Suprapubic skin (tissue), 4 donors: ENCODE measurements at places on chromosomes 13 and 19. TPM values are rescaled to one million over a fixed set of nuclear protein-coding genes. Genes with fewer than 3 reads are reported as not detected.

DNA sequence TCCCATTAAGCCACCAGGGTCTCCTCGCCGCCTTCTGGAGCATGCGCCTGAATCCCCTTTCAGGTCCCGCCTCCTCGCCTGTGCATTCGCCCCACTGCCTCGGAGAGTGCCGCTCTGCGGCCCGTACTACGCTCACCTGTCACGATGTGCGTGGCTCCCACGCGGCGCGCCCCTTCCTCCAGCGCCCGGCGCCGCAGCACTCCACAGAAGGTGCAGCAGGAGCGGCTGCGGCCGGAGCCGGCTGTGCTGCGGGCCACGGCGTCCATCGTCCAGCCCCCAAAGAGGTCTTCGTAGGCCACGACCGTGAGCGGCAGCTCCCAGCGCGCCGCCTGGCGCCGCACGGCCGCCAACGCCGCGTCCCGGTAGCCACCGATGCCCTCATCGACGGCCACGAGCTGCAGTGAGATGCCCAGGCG, 4.3 kb downstream of the CTU1 start:
- H3K4me3 ChIP-seq = no peak overlapping the region
- no peak overlapping the region for H3K27ac ChIP-seq
- peaks cover 40% of the 10 kb centered on the region for H3K36me3 ChIP-seq
- peaks cover 30% of the 10 kb centered on the region for H3K4me1 ChIP-seq
- DNase-seq = no peak

GRCh38 chr13:32212421-32212820, 102.7 kb downstream of the ZAR1L start:
- DNase-seq = no peak
- no peaks in the 10 kb centered on the region for H3K4me1 ChIP-seq
- peaks cover 41% of the 10 kb centered on the region for H3K36me3 ChIP-seq
- no peak overlapping the region for H3K27ac ChIP-seq

DNA sequence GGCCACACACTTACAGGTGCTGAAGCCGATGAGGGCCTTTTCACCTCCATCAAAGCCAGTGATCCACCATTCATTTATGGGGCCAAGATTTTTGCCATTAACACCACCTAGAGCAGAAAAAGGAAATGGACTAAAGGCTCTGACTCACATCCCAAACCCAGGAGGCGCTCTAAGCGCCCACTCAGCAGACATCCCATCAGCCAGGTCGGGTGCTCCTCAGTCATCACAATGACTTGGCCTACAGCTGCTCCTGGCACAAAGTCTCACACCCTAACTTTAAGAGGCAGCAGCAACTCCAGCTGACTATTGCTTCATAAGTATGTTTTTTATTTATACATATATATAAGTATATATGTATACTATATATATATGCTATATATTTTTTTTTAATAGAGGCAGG, 36.1 kb upstream of the EIF3G start:
- DNase-seq = no peak
- peaks cover 95% of the 10 kb centered on the region for H3K36me3 ChIP-seq
- H3K27me3 ChIP-seq = no peaks in the 10 kb centered on the region
- H3K4me1 ChIP-seq = no peaks in the 10 kb centered on the region

DNA sequence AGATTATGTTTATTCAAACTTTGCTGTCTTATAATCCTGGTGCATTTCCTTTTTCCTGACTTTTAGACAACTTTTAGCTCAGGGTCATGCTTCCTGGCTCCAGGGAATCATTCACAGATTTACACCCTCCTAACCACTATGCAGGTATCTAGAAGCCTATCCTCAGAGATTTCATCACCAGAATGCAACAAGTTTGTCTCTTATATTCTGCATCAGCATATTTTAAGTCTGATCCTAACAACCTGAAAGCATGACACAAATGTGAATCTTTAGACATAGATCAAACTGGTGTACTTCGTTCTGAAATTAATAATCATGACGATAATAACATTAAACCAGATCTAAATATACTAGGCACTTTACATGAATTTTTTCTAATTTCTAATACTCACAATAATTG, 100.0 kb downstream of the TRPC4 start:
- no peaks in the 10 kb centered on the region for H3K4me1 ChIP-seq
- H3K36me3 ChIP-seq = no peaks in the 10 kb centered on the region
- no peak overlapping the region for H3K27ac ChIP-seq

- no peak for DNase-seq
- H3K4me3 ChIP-seq = no peak overlapping the region
- no peaks in the 10 kb centered on the region for H3K27me3 ChIP-seq
- H3K27ac ChIP-seq = no peak overlapping the region
Measured at GRCh38 chr13:87089391-87089790, 581.8 kb upstream of the SLITRK5 start.

DNA sequence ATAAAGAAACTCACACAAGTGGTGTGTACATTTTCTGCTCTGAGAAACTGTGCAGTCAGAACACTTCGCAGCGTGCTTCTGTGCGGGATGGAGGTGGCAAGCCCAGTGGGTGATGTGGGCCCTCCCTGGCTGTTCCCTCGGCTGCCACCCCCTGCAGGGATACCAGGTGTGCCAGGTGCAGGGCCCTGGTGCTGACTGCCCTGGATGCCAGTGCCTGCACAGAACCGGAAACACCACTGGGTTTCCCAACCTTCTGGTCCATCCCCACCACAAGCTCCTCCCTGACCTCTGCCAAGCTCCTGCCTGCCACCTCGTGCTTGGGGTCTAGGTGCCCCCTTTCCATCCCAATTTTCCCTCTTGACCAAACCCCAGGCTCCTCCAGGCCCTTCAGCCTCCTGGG, 81.9 kb upstream of the MCF2L start:
- H3K36me3 ChIP-seq = peaks cover 12% of the 10 kb centered on the region
- H3K4me3 ChIP-seq = no peak overlapping the region
- H3K27me3 ChIP-seq = peaks cover 28% of the 10 kb centered on the region
- no peak overlapping the region for H3K27ac ChIP-seq
- no peak for DNase-seq

- H3K4me1 ChIP-seq = no peaks in the 10 kb centered on the region
- H3K27ac ChIP-seq = no peak overlapping the region
- no peak overlapping the region for H3K4me3 ChIP-seq
- H3K36me3 ChIP-seq = no peaks in the 10 kb centered on the region
Measured at GRCh38 chr19:31269425-31270127, 79.7 kb downstream of the TSHZ3 start.

DNA sequence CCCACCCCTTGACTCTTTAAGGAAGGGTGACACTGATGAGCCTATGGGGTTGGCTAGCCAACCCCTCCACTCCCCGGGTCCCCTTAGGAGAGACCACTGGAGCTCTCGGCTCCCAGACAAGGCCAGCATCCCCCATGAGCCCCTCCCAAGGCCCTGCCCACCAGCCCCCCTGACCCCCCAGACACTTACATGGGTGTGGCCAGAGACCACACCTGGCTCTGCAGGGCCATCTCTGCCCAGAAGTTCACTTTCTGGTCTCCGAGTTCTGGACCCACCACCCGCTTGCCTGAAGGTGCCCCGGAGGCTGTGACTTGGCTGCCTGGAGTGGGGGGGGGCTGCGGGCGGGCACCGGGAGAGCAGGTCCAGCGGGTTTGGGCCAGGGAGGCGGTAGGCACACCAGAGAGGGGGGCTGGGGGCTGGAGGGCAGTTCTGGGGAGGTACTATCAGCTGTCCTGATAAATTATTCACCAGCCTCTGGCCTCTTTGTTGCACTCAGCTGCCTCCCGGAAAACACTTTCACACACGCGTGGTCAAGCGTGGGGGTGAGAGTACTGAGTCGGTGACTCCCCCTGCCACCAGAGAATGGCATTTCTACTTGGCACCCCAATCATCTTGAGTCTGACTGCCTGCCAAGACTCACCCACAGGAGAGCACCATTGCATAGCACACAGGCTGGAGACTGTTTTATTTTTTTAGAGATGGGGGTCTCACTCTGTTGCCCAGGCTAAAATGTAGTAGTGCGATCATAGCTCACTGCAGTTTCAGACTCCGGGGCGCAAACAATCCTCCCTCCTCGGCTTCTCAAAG, at the start of gene PALM3:
Gene PALM3 (minus strand): TSS at position 326 of the 807 bp plus-strand sequence. CDS start 96 bp downstream, at position 230.
- H3K4me3 ChIP-seq = no peak within 1 kb of the TSS
- H3K36me3 ChIP-seq = no peaks in the 10 kb centered on the region
- H3K27ac ChIP-seq = no peak within 1 kb of the TSS
- H3K27me3 ChIP-seq = peaks cover 42% of the 10 kb centered on the region

GRCh38 chr19:4429771-4430171, 27.3 kb downstream of the CHAF1A start:
- no peak for DNase-seq
- no peaks in the 10 kb centered on the region for H3K27me3 ChIP-seq
- peaks cover 71% of the 10 kb centered on the region for H3K36me3 ChIP-seq
- no peak overlapping the region for H3K4me3 ChIP-seq
- H3K27ac ChIP-seq = no peak overlapping the region

- no peaks in the 10 kb centered on the region for H3K36me3 ChIP-seq
- no peak overlapping the region for H3K27ac ChIP-seq
- no peaks in the 10 kb centered on the region for H3K27me3 ChIP-seq
- no peak overlapping the region for H3K4me3 ChIP-seq
Measured at GRCh38 chr13:29164116-29164515, 344.0 kb downstream of the MTUS2 start.

- no peaks in the 10 kb centered on the region for H3K36me3 ChIP-seq
- no peak overlapping the region for H3K27ac ChIP-seq
- H3K4me1 ChIP-seq = peaks cover 46% of the 10 kb centered on the region
- DNase-seq = no peak
Measured at GRCh38 chr13:41130356-41130755, 2.2 kb downstream of the KBTBD6 start.

DNA sequence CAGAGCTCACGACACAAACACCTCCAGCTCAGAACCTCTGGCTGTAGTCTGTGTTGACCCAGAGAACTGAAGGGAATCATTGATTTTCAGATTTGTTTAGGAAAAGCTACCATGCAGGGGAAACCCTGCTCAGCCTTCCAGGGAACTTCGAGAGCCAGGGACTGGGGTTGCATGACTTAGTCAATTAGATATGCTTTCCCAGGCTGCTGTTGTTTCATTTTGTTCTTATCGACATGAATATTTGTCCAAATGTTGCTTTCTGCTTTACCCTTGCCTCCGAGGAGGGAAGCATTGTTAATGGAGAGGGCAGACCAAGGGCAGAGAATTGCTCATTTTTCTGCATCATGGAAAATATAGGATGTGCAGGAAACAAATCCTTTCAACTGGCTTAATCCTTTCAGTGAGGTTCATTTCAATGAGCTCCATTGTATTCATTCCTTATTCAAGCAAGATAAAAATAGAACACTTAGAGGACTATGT, 82.5 kb downstream of the KLF5 start:
- H3K27me3 ChIP-seq = no peaks in the 10 kb centered on the region
- no peak overlapping the region for H3K4me3 ChIP-seq
- H3K4me1 ChIP-seq = peaks cover 10% of the 10 kb centered on the region
- H3K36me3 ChIP-seq = no peaks in the 10 kb centered on the region
- DNase-seq = no peak

- H3K36me3 ChIP-seq = no peaks in the 10 kb centered on the region
- no peak overlapping the region for H3K27ac ChIP-seq
Measured at GRCh38 chr13:46567671-46568070, 14.7 kb downstream of the LRCH1 start.

DNA sequence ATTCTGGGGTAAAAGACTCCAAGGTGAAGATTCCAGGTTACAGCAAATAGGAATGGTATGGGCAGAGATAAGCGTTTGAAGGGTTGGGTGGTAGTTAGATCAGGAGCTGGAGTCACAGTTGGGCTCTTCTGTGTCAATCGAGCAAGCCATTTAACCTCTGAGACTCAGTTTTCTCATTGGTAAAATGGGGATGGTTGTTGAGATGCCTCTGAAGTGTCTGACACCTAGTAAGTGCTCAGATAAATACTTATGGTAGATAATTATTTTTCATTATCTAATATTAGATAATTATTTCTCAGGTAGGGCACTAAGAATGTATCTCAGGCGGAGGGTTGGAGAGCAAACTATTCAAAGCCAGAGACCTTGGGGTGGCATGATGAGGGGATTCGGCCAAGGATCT, 7.8 kb downstream of the LTBP4 start:
- H3K27me3 ChIP-seq = no peaks in the 10 kb centered on the region
- peaks cover 88% of the 10 kb centered on the region for H3K4me1 ChIP-seq
- DNase-seq = no peak
- H3K4me3 ChIP-seq = peak overlapping the region; percentile 58

The SH2D3A gene
- 52.4 TPM for total RNA-seq

The FPR1 gene
- total RNA-seq = 0.72 TPM

The SRRM5 gene
- total RNA-seq = not detected

The ZNF132 gene
- 2.1 TPM for total RNA-seq

The GDF15 gene
- total RNA-seq = 0.89 TPM

The TUBA3C gene
- not detected for total RNA-seq
